ENCODE measurements at places on chromosomes 12 and 14.

- no peak for DNase-seq
Measured at GRCh38 chr14:23633160-23633701, 2.9 kb upstream of the DHRS2 start.

DNA sequence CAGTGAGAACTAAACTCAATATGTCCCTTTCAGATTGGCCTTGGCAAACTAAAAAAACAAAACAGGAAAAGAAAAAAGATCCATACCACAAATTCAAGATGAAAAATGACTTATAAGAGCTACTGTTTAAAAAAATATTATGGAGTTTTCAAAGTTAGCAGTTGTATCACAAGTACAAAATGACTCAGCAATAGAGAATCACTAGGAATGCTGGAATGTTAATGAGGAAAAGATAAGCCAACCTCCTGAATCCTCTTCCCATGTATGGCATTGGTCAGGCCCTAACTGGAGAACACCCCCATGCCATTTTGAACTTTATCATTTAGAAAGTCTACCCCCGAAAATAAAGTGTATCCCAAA, 62.2 kb downstream of the PPP1R36 start:
- DNase-seq = no peak

DNA sequence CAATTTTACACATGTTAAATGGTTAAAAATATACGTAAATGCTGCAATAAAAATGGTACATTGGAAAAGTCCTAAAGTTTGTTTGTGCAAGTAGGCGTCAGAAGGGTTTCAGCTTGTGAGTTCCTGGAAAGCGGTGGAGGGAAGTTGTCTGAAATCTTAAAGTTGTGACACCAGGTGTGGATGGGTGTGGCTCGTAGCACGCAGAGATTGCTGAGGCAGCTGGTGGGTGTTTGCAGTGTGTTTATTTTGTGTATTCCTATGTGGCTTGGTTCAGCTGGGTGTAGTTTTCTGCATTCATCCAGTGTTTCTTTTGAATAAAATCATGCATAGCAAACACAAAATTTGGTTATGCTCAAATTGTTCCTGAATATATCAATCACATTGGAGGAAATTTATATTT, 136.8 kb upstream of the TBX3 start:
- DNase-seq = no peak

DNA sequence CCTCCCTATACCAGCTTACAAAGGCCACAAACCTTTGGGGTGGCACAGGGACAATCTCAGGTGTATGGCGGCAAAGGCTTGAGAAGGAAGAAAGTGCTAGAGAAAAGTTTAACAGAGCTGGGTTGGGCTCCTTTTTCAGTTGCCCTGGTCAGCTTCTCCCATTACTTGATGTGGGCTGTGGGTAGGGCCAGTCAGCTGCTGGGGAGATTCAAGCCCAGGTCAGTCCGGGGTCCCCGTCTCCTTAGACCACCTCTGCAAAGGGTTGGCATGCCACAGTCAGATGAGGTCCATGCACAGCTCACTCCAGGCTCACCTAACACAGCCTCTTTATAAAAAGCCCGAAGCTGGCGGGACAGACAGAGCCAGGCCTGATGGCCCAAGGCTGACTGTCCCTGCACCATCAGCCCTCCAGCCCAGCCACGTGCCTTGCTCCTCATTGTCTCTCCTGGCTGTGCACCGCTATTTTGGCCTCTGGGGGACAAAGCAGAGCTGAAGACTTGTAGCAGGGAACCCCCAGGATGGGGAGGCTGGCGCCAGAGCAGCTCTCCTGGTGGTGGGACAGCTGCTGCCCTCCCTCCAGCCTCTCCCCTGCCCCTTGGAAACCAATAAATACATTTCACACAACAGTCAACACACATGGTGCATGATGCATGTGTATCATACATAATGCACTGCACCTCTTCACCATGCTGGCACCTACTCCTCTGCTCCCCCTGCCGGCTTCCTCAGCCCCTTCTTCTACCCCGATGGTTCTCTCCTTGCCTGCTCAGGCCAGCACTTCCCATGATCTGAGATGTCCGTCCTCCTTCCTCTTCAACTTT, 61.7 kb upstream of the DDX11 start:
- DNase-seq = no peak

GRCh38 chr14:30607156-30607780, 14.9 kb upstream of the SCFD1 start:
- DNase-seq = no peak
